ENCODE measurements at places on chromosomes 11 and 22. TPM values are rescaled to one million over a fixed set of nuclear protein-coding genes. Genes with fewer than 3 reads are reported as not detected.

DNA sequence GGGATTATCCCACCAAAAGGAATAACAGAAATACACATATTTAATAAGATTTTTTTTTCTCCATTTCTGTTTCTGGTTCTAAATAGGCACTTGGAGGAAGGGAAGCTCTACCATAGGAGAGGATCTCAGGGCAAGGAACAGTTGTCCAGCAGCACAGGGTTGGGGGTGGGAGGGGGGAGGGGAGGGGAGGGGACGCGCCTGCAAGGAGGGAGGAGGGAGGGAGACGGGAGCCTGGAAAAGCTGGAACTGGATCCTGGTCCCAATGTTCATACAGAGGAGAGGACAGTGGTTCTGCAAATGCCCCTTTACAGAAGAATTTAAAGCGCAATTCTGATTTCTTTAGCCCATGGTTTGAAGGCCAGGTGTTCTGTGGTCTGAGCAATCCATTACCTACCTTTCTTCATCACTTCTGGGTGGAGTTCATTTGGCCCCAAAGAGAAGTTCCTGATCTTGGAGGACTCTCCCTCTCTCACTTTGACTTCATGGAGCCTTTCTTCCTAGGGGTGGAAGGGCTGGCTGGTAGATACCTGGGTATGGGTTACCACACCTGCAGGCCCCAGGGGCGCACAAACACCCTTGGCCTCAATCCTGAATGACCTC lies 348.9 kb upstream of the NCAM1 start:
- no peak for DNase-seq

DNA sequence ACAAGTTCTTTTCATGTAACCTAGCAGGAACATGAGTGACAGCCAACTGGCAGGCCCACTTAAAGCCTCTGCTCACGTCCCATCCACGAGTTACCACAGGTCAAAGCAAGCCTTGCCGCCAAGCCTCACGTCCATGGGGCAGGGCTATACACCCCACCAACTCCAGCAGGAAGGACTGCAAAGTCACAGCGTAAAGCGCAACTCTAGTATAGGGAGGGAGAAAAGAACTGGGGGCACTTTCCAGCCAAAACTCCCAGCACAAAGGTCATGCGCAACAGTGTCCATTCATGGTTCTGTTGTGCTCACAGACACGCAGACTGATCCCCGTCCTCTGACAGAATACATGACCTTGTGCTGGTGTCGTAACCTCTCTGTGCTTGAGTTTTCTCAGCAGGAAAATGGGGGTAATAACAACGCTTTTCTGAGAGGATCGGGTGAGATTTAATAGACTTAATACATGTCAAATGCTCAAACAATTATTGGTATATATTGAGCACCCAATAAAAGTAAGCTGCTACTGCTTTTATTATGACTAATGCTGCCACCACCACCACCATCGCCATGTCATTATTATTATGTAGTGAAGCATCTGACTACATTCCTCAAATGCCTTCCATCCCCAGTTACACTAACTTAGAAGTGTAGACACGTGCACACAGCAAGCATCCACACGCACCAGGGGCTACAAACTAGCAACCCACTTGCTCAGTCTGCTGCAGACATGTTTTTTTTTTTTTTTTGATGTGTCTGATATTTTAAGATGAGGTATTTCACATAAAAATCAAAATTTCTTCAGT lies 104.4 kb upstream of the PARVA start:
- DNase-seq: no peak

SOX10 gene
- 0.86 TPM for polyA plus RNA-seq

DNA sequence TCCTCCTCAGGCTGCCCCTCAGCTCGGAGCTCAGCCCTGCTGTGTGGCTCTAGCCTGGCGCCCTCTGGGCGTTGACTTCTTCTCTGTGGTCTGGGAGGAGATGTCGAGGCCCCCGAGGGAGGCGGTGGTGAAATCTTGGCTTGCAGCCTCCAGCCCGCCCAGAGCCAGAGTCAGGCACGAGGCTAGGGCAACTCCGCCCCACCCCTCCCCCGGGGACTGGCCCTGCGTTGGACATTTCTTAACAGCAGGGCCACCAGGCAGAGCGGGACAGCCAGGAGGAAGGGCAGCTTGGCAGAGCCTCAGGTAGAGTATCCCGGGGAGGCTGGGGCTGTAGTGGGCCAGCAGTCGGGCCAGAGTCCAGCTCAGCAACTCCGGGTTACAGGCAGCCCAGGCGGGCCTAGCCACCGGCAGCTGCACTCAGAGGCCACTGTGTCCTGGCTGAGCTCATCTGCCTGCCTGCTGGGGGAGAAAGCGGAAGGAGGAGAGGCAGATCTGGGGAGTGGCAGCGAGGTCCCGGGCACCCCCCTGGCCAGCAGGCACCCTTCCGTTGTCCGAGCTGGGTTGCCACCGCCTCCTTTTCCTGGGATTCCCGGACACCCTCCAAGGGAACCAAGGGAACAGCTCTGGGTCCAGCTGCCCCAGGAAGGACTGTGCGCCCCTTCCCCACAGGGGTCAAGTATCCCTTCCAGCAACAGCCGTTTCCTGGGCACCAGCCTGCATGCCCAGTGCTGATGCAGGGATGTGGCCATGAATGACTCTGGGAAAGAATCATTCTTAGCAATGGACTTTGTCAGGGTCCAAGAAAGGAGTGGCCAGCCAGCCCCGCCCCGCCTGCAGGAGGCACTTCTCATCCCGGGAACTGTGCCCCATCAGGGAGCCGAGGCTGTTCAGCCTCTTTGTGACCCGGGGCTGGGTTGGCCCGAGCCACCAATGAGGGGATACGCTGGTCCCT lies at the start of gene ALDH3B1:
ALDH3B1 (plus strand) TSS at position 238 of the 952 bp plus-strand sequence. CDS start 4,971 bp downstream, outside the sequence.
- DNase-seq: no peak

ART1 gene
- polyA plus RNA-seq: not detected

DNA sequence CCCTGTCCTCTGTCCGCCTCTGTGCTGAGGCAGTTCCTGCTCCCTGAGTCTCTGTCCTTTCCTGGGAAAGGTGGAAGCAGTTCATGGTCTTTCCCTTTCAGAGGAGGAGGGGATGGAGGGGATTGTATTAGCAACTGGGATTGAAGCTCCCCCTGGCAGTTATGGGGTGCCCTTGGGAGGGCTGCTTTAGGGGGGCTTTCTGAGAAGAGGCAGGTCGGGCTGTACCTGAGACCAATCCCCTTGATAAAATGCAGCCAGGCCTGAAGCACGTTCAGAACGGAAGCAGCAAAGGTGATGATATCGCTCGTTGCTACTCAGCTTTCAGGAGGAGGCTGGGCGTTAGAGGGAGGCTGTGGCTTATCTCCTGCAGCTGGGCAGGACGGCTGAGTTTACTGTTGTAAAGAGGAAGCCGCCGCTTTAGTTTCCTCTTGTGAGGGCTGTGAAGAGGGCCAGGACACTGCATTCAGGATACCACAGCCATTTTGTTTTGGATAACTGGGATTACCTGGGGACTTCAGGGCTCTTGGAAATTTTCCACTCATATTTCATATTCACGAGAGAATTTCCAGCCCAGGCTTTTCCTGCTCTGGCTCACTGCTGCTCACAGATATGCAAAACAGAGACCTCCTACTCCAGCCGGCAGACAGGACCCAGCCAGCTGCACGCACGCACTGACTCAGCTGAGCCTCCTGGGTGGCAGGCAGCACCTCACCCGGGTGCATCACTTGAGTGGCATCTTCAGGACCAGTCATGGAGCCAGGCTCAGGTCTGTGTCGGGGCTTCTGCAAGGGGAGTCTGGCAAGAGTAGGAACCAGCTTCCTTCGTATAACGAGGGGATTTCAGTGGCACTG lies 798 bp downstream of the AMPD3 start:
- no peak for DNase-seq

DNA sequence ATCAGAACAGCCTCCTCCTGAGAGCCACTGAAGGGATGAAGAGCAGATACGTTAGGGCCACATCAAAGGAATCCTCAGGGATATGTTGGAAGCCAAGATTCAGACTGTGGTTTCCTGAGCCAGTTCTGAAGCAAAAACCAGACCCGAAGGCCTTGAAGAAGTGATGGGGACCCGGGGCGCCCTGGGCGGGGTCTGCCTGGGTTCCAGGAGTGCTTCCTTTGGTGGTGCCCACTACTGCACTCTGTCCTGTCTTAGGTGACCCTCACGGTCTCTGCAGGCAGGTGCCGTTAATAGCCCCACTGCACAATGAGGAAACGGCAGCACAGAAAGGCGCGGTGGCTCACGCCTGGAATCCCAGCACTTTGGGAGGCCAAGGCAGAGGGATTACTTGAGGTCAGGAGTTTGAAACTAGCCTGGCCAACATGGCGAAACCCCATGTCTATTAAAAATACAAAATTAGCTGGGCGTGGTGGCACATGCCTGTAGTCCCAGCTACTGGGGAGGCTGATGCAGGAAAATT lies 12.9 kb upstream of the SH3BP1 start:
- no peak for DNase-seq

DMC1 gene
- polyA plus RNA-seq: 5.4 TPM

DNA sequence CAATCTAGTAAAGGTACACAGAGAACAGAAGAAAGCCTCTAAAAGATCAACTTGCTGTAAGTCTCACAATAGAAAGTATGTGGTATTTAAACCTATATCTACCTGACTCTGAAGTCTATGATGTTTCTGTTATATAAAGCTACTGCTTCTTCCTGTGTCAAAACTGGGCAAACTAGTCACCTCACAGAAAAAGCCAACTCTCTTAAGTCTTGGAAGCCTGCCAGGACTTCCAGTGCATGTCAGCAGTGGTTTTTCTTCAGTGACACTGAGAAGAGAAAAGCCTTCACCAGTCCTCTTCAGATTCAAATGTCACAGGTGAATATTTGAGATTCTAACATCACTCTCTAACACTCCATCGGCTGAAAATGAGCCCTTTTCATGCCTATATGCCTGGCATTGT lies 808.0 kb downstream of the DLG2 start:
- no peak for DNase-seq

DNA sequence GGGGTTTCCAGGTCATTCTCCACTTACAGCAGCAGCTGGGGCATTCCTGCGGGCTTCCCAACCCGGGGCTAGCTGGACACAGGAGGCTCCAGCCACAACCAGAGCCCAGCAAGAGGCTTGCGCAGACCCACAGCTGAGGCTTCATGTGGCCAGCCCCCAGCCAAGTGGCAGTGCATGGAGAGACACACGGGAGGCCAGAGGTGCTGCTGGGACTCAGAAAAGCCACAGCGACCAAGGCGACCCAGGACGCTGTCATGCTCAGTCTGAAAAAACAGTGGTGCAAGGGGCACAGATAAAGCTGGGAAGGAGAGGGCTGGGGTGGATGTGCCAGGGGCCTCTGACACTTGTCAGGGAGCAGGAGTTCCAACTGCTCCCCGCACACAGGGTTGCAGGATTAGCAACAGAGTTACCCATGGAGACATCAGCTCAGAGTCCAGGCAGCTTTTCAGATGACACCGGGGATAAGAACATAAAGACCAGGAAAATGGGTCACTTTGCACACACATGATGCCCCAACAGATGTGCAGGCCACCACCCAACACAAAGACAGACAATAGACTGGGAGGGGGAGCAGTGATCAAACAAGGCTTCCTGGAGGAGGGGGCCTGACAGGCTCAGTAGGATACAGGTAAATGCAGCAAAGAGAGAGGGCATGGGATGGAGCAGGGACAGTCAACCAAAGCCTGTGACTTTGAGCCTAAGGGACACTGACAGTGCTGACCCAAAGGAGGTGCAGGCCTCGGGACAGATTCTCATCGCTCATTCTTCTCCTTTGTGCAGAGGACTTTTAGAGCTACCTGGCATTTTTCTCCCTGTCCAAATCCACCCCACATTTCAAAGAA lies 6.9 kb upstream of the NEAT1 start:
- no peak for DNase-seq

GRCh38 chr11:95799546-95799945 lies 9.2 kb downstream of the CEP57 start:
- DNase-seq: no peak

DNA sequence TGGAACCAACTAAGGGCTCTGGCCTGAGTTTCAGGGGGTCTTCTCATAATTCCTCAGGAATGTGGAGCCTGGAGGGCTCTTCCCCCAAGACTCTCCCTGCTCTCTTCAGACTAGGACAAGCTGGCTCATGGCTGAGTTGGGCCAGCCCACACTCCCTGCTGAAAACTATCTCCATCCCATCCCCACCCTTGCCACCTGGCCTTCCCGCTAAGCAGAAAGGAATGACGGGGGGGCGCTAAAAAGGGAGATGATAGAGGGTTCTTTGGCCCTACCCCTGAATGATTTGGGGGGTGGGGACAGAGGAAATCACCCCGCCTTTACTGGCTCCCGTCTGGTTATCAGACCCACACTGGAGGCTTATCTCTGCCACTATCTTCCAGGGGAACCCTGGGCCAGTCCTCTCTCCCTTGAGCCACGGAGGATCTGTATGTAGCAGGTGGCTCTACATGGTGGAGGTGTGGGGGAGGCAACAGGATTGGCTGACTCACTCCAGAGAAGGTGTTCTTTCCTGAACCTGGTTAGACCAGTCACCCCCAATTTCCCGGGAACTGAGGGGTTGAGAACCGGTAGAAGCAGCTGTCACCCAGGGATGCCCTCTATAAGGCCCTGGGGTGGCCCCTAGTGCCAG lies 5.7 kb downstream of the SMTN start:
- DNase-seq: no peak

- DNase-seq: no peak
Measured at GRCh38 chr11:119472856-119473222, 49.9 kb upstream of the THY1 start.

OR5L1 gene
- not detected for polyA plus RNA-seq

ATXN10 gene
- polyA plus RNA-seq: 367 TPM

- DNase-seq: no peak
Measured at GRCh38 chr11:130159657-130160497, at the start of gene ST14. Gene ST14, plus strand, starts transcription at chr11:130159782. Its CDS starts 198 bp downstream, at chr11:130159980.

GRCh38 chr11:72038491-72038890 lies 39.8 kb downstream of the IL18BP start:
- no peak for DNase-seq

GRCh38 chr11:92393218-92393617 lies 168.6 kb downstream of the FAT3 start:
- DNase-seq: no peak

FGF3 gene
- not detected for polyA plus RNA-seq

DNA sequence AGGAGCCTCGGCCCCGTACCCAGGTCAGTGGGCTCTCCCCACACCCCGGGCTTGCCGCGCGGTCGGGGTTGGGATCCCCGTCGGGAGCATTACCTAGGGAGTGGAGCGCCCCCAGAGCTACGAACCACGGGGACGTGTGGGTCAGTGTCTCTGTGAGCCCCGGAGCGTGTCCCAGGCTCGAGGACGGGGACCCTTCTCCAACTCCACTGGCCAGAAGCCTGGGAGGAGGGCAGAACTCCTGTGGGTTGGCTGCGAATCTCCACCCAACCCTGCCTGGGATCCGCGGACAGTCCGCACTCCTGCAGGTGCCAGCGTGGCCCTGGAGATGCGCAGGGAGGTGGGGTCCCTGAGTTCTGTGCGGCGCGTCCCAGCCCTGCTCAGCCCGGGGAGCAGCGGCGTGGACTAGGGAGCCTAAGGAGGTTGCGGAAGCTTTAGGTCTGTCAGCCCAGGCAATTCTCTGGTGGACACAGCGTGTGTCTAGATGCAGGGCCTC lies 346 bp downstream of the PPFIBP2 start:
- no peak for DNase-seq

All from right renal cortex interstitium (tissue), 3 donors.